SW 1271 (cell line): ENCODE measurements at places on chromosomes 5 and 9.

- no peak for DNase-seq
Measured at GRCh38 chr5:164341056-164341619, 835.7 kb downstream of the MAT2B start.

GRCh38 chr5:177491429-177491945 is 5.9 kb downstream of the PDLIM7 start:
- no peak for DNase-seq

GRCh38 chr5:102307232-102307631 is 11.1 kb upstream of the SLCO4C1 start:
- no peak for DNase-seq

DNA sequence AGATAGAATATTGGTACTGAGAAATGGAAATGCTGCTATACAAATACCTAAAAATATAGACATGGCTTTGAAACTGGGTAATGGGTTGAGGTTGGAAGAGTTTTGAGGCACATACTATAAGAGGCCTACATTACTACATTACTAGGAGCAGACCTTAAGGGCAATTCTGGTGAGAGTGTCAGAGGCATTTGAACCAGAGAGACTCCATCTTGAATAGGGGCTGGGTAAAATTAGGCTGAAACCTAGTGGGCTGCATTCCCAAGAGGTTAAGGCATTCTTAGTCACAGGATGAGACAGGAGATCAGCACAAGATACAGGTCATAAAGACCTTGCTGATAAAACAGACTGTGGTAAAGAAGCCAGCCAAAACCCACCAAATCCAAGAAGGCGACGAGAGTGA is 104.6 kb upstream of the ADRA1B start:
- no peak for DNase-seq

DNA sequence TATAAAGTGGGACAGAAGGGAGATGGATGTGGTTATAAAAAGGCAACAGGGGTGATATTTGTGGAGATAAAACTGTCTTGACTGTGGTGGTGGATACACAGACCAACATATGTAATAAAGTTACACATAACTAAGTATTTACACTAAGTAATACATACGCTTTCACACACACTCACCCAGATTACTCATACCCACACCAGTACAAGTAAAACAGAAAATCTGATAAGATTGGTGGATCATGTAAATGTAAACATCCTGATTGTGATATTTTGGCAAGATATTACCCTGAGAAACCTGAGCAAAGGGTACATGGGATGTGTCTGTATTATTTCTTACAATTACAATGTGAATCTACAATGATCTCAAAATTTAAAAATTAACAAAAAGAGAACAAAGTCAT is 53.3 kb upstream of the SLIT3 start:
- DNase-seq = peak; percentile 24

GRCh38 chr5:38018016-38018415 is 178.2 kb upstream of the GDNF start:
- no peak for DNase-seq

DNA sequence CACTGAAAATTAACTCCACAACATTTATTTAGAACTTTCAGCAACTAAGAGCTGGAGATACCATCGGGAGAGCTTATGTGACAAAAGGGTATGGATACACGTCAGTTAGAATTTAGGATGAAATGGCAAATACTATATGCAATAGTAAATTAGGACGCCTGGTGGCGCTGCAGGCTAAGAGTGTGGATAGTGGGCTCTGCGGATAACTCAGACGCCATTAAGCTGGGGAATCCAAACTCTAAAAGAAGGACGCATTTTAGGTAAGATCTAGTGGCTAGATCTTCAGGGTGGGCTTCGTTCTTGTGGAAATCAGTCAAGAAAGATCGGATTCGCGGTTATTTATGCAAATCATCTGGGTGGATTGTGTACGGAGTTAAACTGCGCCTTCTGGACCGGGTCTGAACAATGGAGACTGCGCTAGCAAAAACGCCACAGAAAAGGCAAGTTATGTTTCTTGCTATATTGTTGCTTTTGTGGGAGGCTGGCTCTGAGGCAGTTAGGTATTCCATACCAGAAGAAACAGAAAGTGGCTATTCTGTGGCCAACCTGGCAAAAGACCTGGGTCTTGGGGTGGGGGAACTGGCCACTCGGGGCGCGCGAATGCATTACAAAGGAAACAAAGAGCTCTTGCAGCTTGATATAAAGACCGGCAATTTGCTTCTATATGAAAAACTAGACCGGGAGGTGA is at the start of gene PCDHB5:
Gene PCDHB5 (plus strand): TSS at position 177 of the 688 bp plus-strand sequence. CDS start 229 bp downstream, at position 406.
- DNase-seq = peak; percentile 15

DNA sequence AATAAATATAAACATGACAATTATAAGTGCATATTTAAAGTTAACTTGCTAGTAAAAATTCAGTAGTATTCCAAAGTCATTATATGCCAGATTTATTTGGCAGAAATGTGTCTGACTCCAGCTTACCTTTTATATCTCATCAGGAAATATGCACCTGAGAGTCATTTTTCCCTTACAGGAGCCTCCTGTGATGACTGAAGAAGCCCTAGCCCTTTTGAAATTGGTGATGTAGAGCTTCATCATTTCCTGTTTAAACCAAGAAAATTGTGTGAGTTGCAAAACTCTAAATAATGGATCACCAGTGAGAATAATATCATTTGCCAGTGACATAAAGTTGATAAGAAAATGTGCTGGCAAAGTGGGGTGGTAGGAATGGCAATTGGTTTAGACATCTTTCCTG is 42.1 kb upstream of the CTNND2 start:
- no peak for DNase-seq

DNA sequence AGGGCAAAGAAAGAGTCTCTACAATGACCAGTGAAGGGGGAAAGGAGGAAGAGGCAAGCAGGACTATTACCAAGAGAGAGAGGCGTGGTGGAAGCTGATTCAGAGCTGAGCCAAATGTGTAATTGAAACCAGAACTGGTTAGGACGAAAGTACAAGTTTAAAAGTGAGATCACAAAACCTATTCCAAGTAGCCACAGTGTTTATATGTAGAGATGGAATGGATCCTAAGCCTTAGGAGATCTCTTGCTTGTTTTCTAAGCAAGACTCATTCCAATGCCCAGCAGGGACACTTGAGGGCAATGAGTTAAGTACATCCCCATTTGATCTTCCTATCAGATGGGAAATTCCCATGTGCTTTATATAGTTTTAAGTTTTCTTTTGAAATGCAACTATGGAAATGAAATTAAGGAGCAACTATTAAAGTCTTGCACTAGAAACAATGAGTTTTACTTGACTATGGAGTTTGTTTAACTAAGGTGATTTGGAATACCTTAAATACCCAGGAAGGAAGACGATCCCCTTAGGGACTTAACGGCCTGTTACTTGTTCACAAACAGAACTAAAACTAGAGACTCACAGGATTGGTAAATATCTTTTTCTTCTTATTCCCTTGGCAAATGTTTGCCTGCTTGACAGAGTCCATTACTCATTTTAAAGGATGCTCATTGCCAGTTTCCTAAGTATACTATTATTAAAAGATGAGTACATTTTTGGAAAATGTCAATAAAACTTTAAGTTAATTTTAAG is 51.1 kb upstream of the SNX2 start:
- DNase-seq = no peak

DNA sequence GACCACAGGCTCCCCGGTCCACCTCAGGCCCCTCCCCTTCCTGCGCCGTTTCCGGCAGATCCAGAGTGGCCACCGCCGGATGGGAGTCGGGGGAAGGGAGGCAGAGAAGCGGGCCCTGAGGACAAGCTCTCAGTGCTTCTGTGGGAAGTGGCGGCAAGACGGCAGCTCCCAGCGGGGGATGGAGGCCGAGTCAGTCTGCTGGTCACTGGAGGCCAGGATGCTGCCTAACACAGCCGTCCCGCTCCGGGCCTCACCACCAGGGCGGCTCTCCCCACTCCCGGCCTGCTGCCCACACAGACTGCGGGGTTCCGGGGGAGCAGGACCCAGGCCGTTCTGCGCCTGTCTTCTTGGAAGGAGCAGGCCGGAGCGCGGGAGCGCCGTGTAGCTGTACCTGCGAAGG is 31.4 kb downstream of the FXN start:
- DNase-seq = no peak

GRCh38 chr5:1415059-1415425 is 30.2 kb downstream of the SLC6A3 start:
- DNase-seq = no peak

DNA sequence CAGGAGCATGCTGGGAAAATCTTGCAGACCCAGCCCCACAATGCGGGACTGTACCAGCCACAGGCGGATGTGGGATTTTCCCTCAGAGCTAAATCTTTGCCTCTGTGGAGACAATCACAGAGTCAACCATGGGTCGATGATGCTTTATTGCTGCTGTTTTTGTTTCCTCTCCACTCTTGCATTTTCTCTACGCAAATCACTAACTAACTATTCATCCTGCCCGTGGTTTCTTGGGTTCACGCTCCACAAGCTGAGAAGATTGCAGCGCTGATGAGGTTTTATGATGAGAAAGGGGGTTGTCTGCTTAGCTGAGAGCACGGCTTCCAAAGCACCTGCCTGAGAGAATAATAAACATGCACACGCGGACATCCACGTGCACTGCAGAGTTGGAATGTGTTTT is 500.2 kb upstream of the ADAMTS16 start:
- no peak for DNase-seq

DNA sequence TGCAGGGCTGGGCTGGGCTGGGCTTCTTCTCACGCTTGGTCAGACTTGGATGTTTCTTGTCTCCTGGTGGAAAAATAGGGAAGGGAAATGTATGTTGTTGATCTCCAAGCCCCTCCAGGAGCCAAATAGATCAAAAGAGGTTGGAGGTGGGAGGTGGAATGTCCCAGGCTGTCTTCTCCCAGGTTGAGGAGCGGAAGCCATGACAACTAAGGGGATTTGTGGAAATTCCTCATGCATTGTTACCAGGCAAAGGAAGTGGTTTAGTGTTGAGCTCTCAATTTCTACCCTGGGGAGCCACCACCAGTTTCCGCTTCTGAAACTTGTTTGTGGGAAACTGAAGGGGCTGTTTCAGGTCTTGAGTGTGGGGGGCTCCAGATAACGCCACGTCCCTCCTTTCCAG is 79.0 kb downstream of the SPRY4 start:
- DNase-seq = no peak

- DNase-seq = no peak
Measured at GRCh38 chr9:128164307-128164885, 4.3 kb downstream of the BBLN start.

DNA sequence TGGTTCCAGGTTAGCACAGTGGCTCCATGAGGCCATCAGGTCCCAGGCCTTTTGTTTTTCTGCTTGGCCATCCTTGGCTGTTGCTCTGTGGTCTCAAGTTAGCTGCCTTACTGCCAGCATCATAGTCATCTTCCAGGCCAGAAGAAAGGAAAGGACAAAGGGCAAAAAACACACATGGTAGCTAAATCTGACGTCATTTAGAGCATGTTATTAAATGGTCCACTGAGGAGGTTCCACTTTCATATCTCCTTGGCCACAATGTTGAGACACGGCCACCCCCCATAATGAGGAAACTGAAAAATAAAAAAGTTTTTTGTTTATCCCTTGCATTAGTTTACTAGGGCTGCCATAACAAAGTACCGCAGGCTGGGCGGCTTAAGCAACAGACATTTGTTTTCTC is 106.4 kb upstream of the NIPBL start:
- DNase-seq = no peak

- DNase-seq = no peak
Measured at GRCh38 chr9:111661802-111662521, 557 bp downstream of the GNG10 start.

DNA sequence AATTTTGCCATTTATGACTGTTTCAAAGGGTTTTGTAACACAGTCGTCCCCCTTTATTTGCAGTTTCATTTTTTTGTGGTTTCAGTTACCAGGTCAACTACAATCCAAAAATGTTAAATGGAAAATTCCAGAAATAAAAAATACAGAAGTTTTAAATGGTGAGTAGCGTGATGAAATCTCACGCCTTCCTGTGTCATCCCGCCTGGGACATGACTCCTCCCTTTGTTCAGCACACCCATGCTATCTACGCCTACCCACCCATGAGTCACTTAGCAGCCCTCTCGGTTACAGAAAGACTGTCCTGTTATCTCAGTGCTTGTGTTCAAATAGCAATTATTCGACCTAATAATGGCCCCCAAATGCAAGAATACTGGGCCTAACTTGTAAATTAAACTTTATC is 765.3 kb upstream of the ADAMTS16 start:
- DNase-seq = no peak

DNA sequence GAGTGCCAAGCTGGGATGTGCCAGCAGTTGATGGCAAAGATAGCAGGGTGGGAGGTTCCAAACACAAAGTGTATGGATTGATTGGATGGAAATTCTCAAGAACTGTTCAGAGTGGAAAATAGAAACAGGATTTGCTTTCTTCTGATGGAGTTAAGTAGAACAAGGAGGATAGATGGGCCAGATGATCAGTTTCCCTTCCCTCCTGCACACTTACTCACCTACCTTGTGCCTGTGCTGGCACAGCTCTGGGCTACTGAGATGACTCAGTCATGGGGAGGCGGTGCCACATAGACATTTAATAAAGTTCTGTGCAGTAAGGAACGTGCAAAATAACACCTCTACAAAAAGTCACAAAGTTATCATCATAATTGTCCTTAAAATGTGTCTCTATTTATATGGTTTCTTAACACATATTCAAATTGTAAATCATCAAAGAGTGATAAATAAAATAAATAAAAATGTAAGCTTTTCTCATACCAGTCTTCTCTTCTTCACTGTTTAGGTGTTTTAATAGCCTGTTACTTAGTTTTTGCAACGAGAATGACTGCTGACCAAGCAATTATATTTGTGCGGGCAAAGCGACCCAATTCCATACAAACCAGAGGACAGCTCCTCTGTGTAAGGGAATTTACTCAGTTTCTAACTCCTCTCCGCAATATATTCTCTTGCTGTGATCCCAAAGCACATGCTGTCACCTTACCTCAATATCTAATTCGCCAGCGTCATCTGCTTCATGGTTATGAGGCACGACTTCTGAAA is 12.7 kb downstream of the PTPDC1 start:
- no peak for DNase-seq

GRCh38 chr5:150780187-150780692 is 1.7 kb downstream of the SMIM3 start:
- DNase-seq = no peak
